ENCODE measurements at places on chromosomes 7 and 10. TPM values are rescaled to one million over a fixed set of nuclear protein-coding genes. Genes with fewer than 3 reads are reported as not detected.

DNA sequence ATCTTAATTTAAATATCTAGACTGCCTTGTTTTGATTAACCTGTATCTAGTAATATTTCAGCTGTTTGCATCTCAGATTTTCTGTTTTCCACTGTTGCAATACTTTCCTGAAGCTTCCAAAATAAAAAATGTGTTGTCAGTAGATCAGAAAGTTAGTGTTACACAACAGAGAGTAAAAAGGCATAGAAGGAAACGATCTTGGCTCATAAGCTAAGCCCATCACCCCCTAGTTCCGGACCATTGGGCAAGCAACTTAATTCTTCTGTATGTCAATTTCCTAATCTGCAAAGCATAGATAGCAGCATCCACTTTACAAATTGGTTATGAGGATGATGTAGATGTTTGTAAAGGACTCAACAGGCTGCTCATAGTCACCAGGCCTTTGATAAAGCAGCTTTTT lies 4.4 kb downstream of the PON3 start:
- DNase-seq = no peak
- H3K27ac ChIP-seq = no peak overlapping the region
- no peak overlapping the region for H3K4me3 ChIP-seq
- peaks cover 3% of the 10 kb centered on the region for H3K4me1 ChIP-seq
- H3K27me3 ChIP-seq = no peaks in the 10 kb centered on the region

DNA sequence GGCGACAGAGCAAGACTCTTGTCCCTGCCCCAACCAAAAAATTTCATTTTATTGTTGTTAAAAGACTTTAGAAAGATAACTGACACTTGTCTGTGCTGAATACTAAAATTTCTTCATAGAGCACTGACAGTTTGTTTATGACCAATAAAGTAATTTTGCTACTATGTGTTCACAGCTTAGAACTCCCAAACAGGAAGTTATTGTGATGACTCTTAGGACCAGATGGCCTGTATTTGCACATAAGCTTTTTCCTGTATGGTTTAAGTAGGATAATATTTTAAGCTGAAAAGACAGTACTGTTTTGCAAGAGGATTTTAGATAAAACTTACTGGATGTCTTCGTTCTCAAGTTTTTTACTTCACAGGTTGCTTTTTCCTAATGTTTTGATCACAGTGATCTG lies 80.7 kb downstream of the MMRN2 start:
- no peak overlapping the region for H3K27ac ChIP-seq
- no peaks in the 10 kb centered on the region for H3K27me3 ChIP-seq
- H3K4me3 ChIP-seq = no peak overlapping the region
- no peaks in the 10 kb centered on the region for H3K36me3 ChIP-seq
- peaks cover 6% of the 10 kb centered on the region for H3K4me1 ChIP-seq
- DNase-seq = no peak

- no peak for DNase-seq
- no peaks in the 10 kb centered on the region for H3K36me3 ChIP-seq
- no peak overlapping the region for H3K4me3 ChIP-seq
- H3K27ac ChIP-seq = no peak overlapping the region
- H3K27me3 ChIP-seq = no peaks in the 10 kb centered on the region
- H3K4me1 ChIP-seq = no peaks in the 10 kb centered on the region
Measured at GRCh38 chr10:123858907-123859652, 32.5 kb downstream of the CPXM2 start.

DNA sequence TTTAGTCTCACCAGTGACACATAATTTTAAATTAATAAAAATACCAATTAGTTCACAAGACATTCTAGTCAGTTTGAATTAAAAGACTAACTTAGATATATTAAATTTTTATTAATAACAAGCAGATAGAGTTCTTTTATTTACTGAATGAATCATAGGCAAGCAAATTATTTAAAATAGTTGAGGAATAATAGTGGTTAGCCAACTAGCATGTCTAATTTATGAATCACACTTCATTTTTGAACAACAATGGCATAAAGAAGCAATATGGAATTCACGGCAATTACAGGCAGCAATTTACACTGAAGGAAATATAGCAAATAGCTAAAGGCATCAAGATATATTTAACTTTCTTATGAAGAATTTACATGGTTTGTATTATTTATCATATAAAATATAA lies 187.0 kb upstream of the SLC26A5 start:
- H3K36me3 ChIP-seq = no peaks in the 10 kb centered on the region
- H3K4me1 ChIP-seq = no peaks in the 10 kb centered on the region
- DNase-seq = no peak
- no peaks in the 10 kb centered on the region for H3K27me3 ChIP-seq
- no peak overlapping the region for H3K27ac ChIP-seq
- no peak overlapping the region for H3K4me3 ChIP-seq

GRCh38 chr10:59895629-59896116 lies 10.7 kb downstream of the CCDC6 start:
- H3K4me3 ChIP-seq = no peak overlapping the region
- peaks cover 43% of the 10 kb centered on the region for H3K4me1 ChIP-seq
- H3K27ac ChIP-seq = peak overlapping the region; percentile 51

DNA sequence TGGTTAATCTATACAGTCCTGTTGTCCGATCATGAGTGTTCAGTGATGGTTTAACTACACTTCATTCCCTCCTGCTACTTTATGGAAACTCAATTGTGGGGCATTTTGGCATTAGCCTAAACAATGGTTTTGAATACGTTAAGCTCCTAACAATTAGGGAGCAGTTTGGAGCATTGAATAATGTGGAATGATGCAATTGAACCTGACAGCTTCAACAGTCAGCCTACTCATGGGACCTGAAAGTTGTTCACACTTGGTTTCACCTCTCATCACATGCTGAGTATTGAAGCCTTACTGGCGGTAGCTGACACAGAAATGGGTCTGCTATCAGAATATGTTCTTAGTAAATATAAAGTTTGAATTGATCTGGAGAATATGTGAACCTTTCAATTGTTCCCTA lies 186.1 kb downstream of the MLLT10 start:
- H3K27me3 ChIP-seq = no peaks in the 10 kb centered on the region
- no peak for DNase-seq
- H3K4me1 ChIP-seq = peaks cover 13% of the 10 kb centered on the region
- no peak overlapping the region for H3K27ac ChIP-seq
- no peak overlapping the region for H3K4me3 ChIP-seq

- no peak overlapping the region for H3K27ac ChIP-seq
- DNase-seq = no peak
- H3K4me3 ChIP-seq = no peak overlapping the region
- no peaks in the 10 kb centered on the region for H3K4me1 ChIP-seq
- H3K27me3 ChIP-seq = no peaks in the 10 kb centered on the region
Measured at GRCh38 chr7:23235813-23236221, 10.8 kb upstream of the GPNMB start.

GRCh38 chr7:78514634-78515033 lies 716.1 kb downstream of the PHTF2 start:
- H3K4me3 ChIP-seq = no peak overlapping the region
- H3K27me3 ChIP-seq = no peaks in the 10 kb centered on the region
- H3K27ac ChIP-seq = no peak overlapping the region
- H3K36me3 ChIP-seq = no peaks in the 10 kb centered on the region
- no peaks in the 10 kb centered on the region for H3K4me1 ChIP-seq

GRCh38 chr10:88254091-88254490 lies 329.0 kb downstream of the RNLS start:
- no peak overlapping the region for H3K27ac ChIP-seq
- no peak overlapping the region for H3K4me3 ChIP-seq
- H3K36me3 ChIP-seq = no peaks in the 10 kb centered on the region
- H3K27me3 ChIP-seq = no peaks in the 10 kb centered on the region
- H3K4me1 ChIP-seq = no peaks in the 10 kb centered on the region

- no peaks in the 10 kb centered on the region for H3K27me3 ChIP-seq
- no peak overlapping the region for H3K4me3 ChIP-seq
- H3K4me1 ChIP-seq = no peaks in the 10 kb centered on the region
- H3K36me3 ChIP-seq = no peaks in the 10 kb centered on the region
- no peak overlapping the region for H3K27ac ChIP-seq
- DNase-seq = no peak
Measured at GRCh38 chr7:2483494-2483893, 7.3 kb upstream of the GRIFIN start.

Gene TEX36
- total RNA-seq = not detected

Gene RPEL1
- total RNA-seq = not detected
